Stimulated activated CD8-positive, alpha-beta memory T cell treated with anti-CD3 and anti-CD28 coated beads, Interleukin-7, amount 100 ng/mL, for 48 hours (primary cell): ENCODE measurements at places on chromosomes 7 and 10.

DNA sequence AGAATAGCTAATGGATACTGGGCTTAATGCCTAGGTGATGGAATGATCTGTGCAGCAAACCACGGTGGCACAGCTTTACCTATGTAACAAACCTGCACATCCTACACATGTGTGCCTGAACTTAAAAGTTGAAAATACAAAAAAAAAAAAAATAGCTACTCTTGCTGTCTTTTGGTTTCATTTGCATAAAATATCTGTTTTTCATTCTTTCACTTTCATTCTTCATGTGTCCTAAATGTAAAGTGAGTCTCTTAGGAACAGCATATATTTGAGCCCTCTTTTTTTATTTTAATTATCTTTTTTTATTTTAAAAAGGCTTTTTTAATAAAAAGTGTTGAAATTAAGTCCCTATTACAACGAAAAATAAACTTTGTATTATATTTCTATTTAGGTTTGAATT, 836.1 kb upstream of the KCND2 start:
- DNase-seq: no peak

DNA sequence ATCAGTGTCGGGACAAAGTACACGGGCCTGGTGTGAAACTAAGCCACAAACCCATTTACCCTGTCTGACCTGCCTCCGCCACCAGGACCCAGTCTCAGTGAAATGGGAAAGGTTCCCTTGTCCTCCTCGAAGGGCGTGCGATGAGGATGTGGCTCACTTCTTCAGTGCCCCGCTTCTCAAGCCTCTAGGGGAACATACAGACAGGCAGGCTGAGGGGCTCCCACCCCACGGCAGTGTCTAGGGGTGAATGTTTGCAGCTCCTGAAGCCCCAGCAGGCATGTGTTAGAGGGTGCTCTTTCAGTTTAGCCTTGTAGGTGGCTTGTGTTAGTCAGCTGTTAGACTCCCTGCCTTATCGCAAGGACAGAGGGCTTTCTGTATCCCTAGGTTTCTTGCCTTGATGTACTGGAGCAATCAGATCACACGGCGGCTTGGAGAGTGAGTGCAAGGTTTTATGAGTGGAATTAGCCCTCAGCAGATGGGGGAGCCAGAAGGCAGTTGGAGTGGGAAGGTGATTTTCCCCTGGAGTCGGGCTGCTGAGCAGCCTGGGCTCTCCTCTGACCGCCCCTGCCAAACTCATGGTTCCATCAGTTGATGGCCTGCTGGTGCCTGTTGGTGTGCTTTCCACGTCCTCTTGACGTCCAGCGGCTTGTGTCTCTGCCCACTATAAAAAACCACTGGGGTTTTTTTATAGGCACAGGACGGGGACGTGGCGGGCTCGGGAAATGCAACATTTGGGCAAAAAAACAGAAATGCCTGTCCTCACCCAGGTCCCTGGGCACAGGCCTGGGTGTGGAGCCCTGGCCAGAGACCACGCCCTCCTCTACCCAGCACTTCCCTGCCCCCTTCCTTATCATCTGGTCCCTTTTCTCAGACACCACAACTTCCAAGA, 759 bp downstream of the NUDT1 start:
- DNase-seq: no peak

- DNase-seq: no peak
Measured at GRCh38 chr10:133455196-133455595, 1.5 kb downstream of the SCART1 start.

DNA sequence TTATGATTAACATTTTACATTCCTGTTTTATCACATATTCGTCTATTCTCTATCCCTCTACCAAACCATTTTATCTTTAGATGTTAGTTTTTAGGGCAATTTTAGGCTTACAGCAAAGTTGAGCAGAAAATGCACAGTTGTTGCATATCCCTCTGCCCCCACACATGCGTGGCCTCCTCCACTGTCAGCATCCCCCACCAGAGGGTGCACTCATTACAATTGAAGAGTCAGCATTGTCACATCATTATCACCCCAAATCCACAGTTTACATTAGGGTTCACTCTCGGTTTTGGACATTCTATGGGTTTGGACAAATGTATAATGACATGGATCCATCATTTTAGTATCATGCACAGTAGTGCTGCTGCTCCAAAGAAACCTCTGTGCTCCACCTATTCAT, 86.4 kb downstream of the WDR37 start:
- DNase-seq: no peak

DNA sequence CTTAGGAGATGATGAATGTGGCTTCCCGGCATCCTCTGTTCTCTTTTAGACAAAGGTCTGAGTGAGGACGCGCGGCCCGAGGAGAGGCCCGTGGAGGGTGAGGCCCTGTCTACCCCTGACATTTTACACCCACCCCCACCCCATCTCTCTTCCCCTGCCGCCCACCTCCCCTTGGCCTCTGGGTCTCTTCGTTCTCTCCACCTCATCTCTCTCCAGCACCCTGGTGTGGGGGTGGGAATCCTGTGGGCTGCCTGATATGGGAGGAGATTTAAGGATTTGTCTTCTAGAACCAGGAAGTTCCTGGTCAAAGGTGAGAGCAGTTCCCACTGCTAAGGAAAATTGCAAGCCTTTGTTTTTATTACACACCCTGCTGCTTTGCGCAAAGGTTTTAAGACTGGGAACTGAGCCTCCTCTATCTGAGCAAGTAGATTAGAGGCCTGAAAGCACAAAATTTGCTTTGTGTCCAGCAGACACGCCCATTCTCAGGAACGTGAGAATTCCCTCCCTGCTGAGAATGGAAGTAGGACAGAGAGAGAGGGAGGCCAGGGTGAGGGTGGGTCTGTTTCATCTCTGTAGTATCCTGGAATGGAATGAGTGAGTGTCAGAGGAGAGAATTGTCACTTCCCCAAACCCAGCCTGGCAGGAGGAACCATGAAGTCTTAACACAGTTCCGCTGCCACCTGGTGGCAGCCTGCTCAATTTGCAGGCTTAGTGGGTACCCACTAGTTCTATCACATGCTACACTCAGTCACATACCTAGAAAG, 91.2 kb downstream of the GTF2IRD1 start:
- no peak for DNase-seq

DNA sequence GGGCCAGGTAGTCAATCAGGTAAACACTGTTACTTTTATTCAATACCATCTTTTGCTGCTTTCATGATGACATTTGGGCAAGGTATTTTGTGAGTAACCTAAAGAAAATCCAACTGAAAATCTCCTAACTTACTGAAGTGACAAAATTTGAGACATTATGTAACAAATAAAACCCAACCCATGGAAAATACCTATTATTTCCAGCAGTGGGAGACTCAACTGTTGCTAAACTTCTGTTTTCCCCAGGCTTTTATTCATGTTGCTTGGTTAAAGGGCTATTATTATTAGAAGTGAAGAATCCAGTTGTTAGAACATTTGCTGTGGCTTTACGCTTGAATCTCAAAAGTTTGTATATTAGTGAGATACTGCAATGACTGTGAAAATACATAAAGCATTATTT, 215.9 kb downstream of the MDFIC start:
- no peak for DNase-seq

- no peak for DNase-seq
Measured at GRCh38 chr7:138935465-138936011, 45.7 kb downstream of the KIAA1549 start.

- DNase-seq: no peak
Measured at GRCh38 chr7:3301831-3302618, 973 bp downstream of the SDK1 start.

DNA sequence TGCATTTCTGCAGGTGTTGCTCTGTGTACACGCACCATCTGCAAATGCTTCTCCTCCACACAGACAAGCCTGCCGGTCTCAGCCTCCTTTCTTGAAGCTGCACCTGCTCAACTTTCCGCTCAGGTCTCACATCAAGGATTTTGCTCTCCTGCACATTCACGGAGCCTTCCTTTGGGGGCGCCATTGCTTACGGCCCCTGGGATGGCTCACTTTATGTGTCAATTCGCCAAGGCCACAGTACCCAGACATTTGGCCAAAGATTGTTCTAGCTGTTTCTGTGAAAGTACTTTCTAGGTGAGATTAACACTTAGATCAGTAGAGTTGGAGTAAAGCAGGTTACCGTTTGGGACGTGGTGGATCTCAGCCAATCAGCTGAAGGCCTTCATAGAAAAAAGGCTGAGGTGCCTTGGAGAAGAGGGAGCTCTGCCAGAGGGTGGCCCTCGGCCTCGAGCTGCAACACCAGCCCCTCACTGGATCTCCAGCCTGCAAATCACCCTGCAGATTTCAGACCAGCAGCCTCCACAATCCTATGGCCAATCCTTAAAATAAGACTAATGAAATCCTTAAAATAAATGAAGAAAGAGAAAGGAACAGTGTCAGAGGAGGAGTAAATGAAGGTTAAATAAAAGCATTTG, 39.9 kb upstream of the PPP2R2D start:
- no peak for DNase-seq

DNA sequence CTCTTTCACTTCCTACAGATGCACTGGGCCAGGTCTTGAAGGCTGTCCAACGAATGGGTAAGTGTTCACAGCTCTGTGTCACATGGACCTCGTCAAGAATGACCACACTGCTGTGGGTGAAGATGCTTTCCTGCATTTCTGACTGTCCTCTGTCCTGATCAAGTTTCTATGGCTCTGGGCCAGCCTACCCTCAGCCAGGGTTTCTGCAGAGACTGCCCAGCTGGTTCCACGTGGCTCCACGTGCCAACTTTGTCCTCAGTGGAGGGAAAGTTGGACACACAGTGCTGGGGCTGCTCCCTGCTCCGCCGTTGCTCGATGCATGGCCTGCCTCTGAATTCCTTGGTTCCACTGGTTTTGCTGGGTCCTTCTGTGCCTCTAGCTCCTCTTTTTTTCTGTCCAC, 152.3 kb downstream of the EGFR start:
- DNase-seq: no peak

- DNase-seq: no peak
Measured at GRCh38 chr10:12500381-12501303, 151.3 kb downstream of the CAMK1D start.

DNA sequence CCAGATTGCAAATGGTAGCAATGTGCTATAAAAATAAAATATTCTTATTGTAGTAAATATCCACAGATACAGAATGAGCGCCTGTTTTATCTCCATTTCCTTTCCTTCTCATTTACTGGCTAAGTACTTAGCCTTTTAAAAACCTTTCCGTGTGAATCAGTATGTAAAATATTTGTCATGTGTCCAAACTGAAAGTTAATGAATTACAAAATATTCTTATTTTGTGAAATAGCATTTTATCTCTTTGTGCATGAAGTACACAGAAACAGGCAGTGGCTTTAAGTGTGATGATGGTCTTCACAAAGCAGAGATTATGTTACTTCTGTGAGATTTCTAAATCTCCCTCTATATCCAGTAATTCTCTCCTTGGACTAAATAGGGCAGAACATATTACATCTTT, 56.7 kb upstream of the KIAA1217 start:
- DNase-seq: no peak

GRCh38 chr7:45368129-45368807, 205.9 kb upstream of the ADCY1 start:
- DNase-seq: no peak

DNA sequence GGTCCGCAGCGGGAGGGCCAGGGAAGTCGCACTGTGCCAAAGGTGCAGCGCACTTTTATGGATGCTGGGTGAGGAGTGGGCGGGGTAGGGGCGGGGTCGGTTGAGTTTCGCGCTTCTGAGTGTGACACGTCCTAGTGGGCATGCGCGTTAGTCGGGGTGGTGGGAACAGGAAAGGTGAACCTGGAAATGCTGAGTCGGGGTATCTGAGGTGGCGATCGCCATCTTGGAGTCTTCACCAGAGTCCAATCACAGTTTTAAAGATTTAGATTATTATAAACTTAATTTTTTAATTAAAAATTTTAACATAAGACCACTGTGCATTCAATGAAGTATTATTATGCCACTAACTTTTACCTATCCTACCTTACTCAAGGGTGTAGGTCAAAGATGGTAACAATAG, 45.7 kb downstream of the ZNF138 start:
- no peak for DNase-seq

DNA sequence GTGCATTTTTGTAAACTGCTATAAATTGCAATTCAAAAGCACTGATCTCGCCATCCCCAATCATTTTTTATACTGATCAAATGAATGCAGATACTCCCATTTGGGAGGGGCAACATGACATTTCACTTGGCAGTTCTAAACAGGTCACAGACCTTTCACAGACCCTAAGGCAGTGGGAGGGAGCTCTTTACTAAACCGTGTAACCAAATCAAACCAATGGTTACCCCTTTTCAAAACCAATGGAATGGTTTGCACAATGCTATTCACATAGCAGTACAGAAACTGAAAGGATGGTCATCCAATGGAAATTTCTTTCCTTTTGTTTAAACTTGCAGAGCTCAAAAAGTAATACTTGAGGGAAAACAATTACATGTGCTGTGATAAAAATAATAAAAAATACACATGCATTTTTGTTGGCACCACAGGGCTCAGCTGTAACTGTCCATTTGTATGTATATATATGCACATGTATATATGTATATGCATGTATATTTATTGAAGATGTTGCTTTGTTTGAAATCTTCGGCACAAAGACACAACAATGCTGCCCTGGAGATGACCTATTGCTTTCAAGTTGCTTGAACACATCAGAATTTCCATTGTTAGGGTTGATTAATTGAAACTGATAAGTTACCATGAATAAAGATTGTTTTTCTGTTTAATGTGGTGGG, 14.0 kb downstream of the PTF1A start:
- DNase-seq: no peak
